ENCODE measurements at places on chromosomes 13 and 19.

DNA sequence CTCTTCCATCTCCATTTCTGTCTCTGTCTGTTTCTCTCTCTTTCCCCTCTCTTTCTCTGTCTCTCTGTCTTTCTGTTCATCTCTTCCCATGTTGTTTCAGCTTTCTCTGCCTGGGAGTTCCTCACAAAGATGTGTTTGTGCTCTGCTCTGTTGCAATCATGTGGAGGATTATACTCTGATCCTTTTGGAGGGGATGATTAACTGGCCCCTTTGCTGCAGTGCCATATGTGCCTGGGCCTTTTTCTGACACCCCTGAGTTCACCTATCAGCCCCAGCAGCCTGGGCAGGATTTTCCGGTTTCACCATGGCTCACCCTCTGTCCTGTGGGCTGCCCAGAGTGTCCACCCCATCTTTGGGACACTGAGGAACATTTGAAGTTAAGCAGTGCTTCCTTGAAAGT, 9.0 kb upstream of the TEX26 start:
- DNase-seq, result no peak

DNA sequence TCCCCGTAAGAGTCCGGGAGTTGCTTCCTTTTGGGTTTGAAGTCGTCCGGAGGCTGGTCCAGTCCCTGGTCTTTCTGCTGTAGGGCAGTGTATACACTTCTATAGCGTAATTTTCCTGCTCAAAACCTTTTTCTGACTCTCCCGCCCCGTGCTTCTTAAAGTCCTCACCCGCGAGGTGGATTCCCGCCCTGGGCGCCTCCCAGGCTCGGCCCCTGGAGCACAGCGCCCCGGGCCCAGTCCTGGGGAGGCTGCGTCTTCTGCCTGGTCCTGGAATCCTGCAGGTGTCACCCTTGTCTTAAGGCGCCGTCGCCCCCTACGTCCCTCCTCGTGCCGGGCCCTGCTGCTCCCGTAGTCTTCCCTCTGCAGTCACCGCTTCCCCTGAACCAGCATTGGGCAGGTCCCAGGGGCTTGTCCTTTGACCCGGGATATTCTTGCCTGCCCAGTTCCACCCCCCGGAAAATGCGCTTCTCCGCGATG, 34.4 kb upstream of the ZNF808 start:
- peak; percentile 52 for DNase-seq

- no peak for DNase-seq
Observed at GRCh38 chr13:44840131-44840530, 149.1 kb downstream of the NUFIP1 start.

- DNase-seq, result no peak
Observed at GRCh38 chr13:32234914-32235313, 80.2 kb downstream of the ZAR1L start.

- DNase-seq, result no peak
Observed at GRCh38 chr13:37023871-37024270, 23.3 kb downstream of the EXOSC8 start.

- peak; percentile 80 for DNase-seq
Observed at GRCh38 chr19:11737964-11738745, 591 bp downstream of the ZNF823 start.

- peak; percentile 25 for DNase-seq
Observed at GRCh38 chr13:52844836-52845235, 3.6 kb downstream of the PCDH8 start.

DNA sequence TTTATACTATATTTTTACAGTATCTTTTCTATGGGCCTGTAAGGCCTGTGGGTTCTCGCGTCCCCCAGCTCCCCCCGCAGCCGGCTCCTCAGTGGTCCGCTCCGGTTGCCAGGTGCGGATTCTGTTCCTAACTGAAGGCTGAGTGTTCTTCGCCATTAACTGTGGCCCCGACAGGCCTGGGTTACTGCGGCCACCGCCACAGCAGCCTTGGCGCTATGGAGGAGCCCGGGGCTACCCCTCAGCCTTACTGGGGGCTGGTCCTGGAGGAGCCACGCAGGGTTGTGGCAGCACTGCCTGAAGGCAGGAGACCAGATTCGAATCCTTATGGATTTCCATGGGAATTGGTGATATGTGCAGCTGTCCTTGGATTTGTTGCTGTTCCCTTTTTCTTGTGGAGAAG, 45.8 kb downstream of the SPRYD7 start:
- DNase-seq, result no peak

DNA sequence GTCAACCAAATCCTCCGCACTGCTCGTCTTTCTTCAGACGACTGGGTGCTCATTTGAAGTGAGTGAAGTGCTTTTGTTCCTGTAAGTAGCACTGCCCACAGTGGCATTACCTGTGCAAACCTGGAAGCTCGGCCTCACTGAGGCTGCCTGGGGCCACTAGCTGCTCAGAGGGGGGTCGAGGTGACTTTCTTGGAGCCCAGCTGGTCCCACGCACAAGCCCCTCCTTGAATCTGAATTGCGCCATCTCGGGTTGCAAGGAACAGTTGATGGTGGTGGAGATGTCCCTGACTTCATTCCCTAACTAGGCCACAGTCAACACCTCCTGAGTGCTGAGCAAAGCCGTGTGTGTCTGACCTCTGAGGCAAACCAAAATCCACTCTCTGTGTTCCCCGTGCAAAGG, 79.3 kb upstream of the GPR183 start:
- DNase-seq, result no peak

- DNase-seq, result no peak
Observed at GRCh38 chr19:19064098-19064722, 416 bp downstream of the SLC25A42 start.

DNA sequence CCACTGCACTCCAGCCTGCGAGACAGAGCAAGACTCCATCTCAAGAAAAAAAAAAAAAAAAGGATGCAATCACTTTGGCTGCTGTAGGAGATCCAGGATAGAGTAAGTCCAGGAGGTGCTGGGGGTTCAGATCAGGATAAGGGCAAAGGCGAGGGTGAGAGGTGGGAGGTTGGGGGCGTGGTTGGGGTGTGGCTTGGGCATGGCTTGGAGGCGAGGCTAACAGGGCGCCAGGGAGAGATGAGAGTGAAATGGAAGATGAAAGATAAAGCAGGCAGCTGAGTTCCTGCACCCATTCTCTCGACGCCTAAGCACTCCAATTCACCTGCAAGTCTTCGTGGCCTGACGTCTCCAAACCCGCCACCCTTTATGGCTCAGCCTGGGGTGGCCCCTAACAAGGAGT, 25.0 kb upstream of the ZNRF4 start:
- DNase-seq, result no peak

DNA sequence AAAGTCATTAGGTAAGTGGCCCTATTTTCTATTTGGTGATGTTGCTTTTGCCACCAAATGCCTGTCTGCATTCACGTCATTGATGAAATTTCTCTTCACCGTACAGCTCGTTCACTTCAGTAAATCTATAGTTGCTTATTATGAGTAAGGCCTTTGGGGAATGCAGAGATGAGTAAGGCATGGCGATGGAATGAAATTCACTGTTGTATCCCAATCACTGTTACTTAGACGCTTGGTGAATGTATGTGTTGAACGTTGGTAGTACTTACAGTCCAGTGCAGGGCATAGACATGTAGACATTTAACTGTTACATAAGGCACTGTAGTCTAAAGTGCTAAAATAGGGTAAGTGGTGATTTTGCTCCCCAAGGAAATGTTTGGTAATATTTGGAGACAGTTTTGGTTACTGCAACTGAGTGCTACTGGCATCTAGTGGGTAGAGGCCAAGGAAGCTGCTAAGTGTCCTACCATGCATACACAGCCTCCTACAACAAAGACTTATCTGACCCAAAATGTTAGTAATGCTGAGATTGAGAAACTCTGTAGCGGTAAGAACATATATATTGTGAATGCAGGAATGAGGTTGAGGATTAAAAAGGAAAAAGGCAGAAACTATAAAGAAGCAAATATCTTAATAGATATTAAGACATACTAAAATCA, 5.8 kb downstream of the AKAP11 start:
- DNase-seq, result no peak

DNA sequence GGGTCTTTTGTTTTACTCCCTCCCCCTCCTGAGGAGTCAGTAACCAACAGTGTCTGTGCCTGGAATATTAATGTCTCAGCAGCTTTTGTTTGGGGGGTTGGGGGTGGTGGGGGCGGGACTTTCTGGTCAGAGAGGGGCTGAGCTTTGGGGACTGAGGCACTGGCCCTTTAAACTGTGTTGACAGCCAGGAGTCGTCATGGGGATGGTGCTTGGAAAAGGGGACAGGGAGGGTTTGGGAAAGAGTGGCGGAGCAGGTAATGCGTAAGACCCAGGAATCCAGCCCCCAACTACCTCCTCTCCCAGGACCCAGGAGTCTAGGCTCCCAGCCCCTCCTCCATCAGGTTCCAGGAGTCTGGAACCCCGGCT, 5.2 kb downstream of the CADM4 start:
- DNase-seq, result no peak

DNA sequence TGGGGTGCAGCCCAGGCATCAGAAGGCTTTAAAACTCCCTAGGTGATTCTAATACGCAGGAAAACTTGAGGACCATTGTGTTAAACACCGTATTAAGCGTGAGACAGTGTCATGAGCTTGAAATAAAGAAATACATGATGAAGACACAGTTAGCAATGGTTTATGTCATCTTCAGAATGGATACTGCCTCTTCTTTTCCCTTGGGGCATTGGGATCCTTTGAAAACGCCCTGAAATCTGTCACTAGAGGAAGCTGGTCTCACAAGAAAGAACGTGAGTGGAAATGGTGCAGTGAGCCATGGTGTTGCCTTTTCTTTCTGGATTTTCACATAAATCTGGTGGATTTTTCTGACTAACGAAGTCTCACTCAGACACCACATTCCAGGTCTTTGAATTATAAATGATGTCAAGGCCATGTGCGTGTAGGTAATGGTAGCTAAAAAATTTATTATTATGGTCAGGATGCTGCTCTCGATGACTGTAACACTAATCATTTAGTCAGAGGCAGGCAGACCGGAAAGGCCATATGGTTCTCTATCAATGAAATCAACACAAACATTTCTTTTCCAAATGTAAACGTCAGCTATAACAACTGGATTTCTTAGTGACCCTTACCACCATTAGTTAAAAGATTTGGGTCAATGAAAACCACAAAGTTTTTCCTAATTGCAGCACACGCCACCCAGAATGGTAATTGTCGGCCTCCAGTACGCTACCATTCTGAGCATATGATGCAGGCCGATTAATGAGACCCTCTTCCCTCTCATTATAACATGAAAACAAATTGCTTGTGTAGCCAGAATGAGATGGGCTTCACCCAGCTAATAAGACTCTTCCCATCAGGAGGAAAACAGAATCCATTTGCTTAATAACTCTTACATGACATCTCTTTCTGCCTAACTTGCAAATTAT, 105.6 kb downstream of the SLC7A1 start:
- peak; percentile 58 for DNase-seq

- no peak for DNase-seq
Observed at GRCh38 chr13:97502706-97503105, 68.7 kb downstream of the RAP2A start.

- DNase-seq, result no peak
Observed at GRCh38 chr13:78700121-78700910, 41.4 kb upstream of the OBI1 start.

DNA sequence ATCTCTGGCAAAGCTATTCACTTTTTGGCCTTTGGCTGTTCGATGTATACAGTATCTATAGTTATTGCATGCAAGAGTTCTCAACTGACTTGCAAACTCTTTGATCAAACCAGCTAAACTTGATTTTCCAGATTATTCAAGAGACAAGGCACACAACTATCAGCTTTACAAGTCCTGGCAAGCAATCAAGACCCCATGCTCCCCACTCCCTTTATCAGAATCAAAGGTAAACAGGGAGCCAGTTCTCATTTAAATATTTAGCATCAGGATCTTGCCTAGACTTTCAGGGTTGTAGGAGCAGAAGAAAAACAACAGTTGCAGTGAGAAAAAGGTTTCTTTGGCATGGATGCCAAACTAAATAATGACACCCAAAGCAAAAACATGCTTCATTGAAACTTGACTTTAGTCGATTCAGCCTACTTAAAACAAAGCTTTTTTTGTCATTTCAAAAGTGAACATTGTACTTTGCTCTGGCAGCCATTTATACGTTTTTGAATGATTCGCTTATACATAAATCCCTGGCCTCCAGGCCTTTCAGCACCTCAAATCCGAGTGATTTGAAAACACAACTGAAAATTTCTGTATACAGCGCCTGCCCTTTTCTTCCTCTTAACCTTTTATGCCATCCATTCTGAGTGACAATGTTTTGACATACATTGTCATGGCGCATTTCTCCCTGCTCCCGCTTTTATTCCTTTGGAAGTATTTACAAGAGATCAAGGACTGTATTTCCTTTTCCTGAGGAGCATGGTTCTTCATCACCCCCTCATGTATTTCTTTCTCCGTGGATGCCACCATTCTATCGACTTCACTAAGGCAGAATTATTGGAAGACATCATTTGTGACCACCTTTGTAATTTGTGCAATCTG, 340.8 kb downstream of the KLF5 start:
- no peak for DNase-seq

Data from retina (tissue), 1 donor.